Activated naive CD4-positive, alpha-beta T cell treated with anti-CD3 and anti-CD28 coated beads, Interleukin-2, amount 50 U/mL, for 16 hours (primary cell): ENCODE measurements at places on chromosomes 6 and 20.

DNA sequence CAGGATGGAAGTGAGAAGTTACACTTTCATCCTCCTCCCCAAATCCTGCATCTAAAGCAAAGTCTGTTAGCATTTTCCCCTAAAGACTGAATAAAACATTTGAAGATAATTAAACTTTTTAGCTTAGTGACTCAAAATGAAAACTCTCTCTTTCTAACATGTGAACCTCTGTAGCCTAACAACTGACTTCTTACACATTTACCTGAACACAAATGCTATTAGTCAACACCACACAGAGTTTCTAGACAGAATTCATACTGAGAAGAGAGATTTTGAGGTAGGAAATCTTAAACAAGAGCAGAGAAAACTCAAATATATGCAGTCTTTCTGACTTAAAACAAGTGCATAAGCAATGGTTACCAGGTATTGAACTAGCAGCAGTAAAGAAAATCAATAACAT is 149.9 kb upstream of the SMLR1 start:
- DNase-seq = no peak

- DNase-seq = no peak
Observed at GRCh38 chr20:40630099-40630498, 58.9 kb downstream of the MAFB start.

DNA sequence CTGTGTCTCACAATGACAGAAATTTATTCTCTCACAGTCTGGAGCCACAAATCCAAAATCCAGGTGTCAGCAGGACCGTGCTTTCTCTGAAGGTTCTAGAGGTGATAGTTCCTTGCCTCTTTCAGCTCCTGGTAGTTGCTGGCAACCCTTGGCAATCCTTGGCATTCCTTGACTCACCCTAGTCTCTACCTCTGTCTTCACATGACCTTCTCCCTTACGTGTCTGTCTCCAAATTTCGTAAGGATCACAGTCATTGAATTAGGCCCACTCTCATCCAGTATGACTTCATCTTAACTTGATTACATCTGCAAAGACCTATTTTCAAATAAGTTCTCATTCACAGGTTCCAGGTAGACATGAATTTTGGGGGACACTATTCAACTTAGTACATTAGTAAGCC is 143.1 kb downstream of the CEP57L1 start:
- no peak for DNase-seq

- no peak for DNase-seq
Observed at GRCh38 chr6:168971549-168971948, 282.1 kb downstream of the THBS2 start.

DNA sequence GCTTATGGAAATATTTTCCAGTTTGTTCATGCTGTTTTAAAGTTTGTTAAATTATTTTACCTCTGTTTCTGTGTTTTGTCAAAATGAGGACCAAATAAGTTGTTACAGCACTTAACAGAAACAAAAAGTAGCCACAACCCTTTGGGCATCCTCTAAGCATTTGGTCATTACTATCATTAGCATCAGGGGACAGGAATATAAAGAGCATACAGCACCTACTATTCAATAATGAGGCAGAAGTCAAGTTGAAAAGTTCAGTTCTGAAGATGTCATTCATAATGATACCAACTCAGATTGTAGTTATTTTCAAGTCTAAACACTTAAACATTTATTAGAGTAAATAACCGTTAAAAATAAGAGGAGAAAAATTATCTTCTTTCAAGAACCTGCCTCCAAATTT is 862.3 kb upstream of the FLRT3 start:
- no peak for DNase-seq

DNA sequence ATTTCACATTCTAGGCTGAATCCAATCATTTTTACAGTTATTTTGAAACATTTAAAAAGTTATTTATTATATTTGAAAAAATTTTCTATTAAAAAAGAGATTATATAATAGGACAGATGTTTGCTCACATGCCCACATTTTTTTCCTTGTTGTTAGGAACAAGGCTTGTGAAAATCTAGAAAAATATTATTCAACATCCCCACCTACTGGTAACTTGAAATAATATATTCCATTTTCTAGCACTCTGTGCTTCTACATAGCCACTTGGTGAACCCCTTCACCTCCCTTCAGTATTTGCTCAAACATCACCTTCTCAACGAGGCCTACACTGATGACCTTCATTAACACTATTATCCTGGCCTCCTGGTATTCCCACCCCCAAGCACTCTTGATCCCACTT is 18.3 kb upstream of the GPRC6A start:
- DNase-seq = no peak

GRCh38 chr6:106142876-106143431 is 56.8 kb downstream of the PRDM1 start:
- DNase-seq = no peak

GRCh38 chr6:53506872-53507271 is 38.0 kb downstream of the GCLC start:
- DNase-seq = no peak

DNA sequence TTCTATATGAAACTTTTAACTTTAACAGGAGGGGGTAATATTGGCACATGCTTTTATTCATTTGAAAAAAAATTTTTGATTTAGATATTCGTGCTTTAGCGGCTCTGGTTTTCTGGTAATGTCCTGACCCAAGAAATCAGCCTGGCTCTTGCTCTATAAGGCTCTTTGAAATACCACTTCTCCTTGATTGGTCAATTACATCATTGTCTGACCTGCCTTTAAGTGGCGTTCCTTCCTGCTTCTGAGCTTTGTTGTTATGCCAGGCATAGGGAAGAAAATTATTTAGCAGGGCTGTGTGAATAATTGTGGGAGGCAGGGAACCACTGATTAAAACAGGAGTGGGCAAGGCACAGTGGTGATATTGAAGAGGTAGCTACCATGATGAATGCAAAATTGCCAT is 3.9 kb downstream of the RNF144B start:
- no peak for DNase-seq

DNA sequence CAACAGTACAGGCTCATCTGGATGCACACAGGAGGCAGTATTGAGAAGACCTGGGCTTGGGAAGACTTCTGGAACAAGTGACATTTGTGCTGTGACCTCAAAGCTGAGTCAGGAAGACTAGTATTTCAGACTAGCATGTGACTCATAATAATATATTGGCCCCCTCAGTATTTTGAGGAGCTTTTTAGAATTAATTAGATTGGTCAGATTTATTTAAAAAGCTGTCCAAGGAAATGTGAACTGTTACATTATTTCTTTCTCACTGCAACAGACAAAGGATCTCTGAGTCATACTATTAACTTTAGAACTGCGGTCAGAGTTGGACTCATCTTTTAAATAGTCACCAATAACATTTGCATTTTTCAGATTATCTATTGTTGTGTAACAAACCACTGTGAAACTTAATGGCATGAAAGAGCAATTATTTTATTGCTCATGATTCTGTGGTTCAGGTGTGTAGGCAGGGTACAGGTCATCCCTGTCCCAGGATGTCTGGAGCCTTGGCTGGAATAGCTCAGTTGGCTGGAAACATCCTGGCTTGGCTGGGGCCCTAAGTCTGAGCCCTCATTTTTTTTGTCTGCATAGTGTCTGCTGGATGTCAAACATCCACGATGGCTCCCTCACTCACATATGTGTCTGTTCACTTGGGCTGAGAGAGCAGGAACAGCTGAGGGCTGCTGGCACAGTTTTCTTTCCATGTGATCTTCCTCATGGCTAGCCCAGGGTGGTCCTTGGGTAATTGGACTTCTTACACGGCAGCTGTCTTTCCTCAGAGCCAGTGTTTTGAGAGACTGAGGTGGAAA is 46.9 kb downstream of the MAP3K4 start:
- DNase-seq = no peak

- DNase-seq = no peak
Observed at GRCh38 chr6:44225579-44226325, 2.4 kb downstream of the SLC29A1 start.

GRCh38 chr6:28898710-28898965 is 25.1 kb downstream of the TRIM27 start:
- DNase-seq = no peak

GRCh38 chr6:108836061-108836460 is 12.2 kb upstream of the ARMC2 start:
- DNase-seq = no peak

DNA sequence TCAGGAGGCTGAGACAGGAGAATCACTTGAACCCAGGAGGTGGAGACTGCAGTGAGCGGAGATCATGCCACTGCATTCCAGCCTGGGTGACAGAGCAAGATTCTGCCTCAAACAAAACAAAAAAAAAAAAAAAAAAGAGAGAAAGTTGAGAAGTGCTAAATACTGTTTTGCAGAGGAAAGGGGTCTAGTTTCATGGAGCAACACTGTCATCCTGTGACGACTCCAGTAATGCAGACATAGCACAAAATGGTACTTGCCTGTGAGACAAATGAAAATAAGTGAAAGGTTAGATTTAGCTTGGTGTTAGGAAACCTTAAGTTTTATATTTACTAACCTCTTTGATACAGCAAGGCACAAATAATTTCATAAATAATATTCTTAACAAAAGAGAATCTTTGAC is 29.7 kb downstream of the CEP162 start:
- DNase-seq = no peak

GRCh38 chr20:59583428-59584277 is 20.7 kb upstream of the PHACTR3 start:
- DNase-seq = no peak

DNA sequence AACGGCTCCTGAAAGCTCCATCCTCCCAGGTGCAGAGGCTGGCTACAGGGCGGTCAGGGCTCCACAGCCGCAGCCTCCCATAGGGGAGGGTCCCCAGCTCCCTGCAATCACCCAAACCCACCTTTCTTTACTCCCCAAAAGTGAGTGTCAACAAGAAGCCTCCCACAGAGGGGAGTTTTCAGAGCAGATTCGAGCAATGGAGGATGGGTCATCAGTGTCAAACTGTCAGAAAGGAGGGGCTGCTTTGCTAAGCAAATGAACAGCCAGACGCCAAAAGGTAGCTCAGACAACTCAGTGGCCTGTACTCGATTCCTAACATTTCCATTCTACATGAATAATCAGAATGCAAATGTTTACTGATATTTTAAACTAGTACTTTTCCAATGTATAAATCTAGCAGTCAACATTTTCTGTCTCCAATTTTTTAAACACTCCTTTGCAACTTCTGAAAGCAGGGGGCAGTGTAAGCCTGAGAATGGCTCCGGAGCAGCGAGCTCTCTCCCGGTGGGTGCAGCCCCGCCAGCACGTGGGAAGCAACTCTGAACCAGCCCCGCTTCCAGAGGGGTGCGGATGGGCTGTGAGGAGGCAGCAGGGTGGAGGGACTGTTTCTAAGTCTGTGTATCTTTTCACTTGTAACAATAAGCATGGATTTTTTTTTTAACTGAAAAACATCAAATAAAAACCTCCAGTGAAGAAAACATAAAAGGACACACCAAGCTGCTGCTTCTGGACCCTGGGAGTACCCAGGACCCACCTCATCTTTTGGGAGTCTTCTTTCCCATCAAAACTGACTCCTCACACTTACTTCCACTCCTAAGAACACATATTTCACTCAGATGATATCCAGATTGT is 54.9 kb downstream of the TAF4 start:
- peak; percentile 65 for DNase-seq

DNA sequence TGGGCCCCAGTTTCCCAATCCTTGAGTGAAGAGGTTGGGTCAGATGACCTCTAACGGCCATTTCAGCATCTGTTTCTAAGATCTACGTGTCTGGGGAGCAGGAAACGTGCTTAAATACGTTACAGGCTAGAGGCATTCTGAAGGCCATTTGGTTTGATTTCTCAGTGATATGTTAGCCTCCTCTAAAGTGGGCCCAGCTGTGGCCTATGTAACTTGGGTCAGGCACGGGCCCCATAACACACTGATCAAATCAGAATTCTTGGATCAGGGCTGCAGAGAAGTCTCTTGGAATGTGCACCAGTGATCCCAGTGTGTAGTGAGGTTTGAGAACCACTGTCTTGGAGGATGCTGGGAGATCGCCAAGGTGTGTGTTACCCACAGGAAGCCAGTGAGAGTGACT is 36.1 kb upstream of the TGM3 start:
- DNase-seq = no peak

GRCh38 chr6:34953061-34954025 is 64.3 kb downstream of the ANKS1A start:
- DNase-seq = no peak

- no peak for DNase-seq
Observed at GRCh38 chr6:50655848-50656453, 57.4 kb upstream of the TFAP2D start.

DNA sequence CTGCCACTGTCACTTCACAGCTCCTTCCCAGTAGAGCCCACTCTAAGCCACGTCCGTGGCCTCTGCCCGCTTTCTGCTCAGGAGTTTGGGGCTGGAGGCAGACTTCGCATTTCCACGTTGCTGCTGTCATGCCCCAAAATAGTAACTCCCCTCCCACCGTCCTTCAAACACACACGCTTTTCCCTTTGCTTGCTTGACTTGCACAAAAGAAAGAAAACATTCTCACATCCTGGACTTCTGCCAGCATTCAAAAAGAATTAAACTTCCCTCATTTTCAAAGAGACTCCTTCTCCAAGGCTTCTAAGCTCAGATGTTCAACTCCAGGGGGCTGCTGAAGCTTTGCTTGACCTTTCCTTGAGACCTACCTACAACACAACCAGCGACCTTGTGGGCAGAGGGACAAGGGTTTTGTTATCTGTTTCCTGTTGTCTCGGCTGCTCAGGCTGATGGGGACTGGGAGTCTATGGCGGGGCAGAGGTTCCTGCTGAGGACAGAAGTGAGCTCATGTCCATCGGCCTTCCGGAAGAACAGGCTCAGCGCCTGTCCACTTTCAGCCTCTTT is 263.8 kb upstream of the FOXQ1 start:
- no peak for DNase-seq

- DNase-seq = no peak
Observed at GRCh38 chr20:43379239-43379917, 78.3 kb upstream of the SRSF6 start.

- DNase-seq = no peak
Observed at GRCh38 chr6:152057832-152058498, 250.5 kb downstream of the ESR1 start.
